Retina (tissue), 1 donor: ENCODE measurements at places on chromosomes 2 and 18.

DNA sequence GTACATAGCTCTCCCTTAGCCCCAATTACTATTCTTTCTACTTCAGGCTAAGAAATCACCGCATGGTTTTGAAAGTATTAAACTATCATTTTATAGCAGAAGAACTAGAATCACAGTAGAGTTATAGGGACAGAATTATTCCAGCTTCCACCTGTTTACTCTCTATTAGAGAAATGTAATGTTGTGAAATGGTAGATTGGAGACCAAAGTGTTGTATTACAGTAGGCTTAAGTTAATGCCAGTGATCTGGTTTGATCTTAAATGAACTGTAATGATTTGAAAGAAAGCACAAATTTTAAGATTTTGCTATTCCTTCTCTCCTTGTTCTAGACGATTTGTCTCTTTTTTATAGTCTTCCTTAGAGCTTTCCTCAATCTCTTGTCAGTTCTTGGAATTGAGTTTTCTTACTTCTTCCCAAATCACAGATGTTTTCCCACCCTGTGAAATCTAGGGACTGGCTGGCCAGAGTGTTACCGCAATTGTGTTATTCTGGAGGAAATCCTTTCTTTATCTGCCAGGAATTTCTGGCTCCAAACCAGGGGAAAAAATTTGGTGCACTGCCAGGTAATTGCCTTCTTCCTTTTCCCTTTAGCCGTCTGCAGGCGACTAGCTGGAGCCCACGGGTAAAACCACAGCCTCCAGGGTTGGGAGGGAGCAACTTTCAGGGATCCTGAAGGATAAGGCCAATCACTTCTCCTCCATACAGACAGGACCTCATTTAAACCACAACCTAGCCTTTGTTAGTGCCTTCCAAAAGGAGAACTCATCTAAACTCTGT, 51.7 kb downstream of the NOP58 start:
- no peak for DNase-seq

DNA sequence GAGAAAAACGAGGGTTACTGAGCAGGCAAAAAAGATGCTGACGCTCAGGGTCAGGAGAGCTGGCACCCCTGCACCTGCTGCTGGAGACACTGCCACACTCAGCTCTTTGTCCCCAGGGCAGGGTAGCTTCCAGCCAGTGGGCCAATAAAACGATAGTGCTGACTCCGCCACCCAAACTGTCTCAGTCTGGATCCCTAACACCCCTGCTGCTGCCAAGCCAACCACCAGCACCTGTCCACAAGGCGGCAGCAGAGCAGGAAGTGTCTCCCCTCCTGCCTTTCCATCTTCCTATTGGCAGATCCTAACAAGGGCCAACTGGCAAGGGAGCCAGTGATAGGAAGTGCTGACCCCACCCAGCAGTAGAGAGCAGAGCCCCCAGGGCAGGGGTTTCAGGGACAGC, 531.5 kb upstream of the SALL3 start:
- no peak for DNase-seq

- DNase-seq = no peak
These were observed 12.9 kb downstream of the RETSAT start for GRCh38 chr2:85341269-85342029.

GRCh38 chr2:129437725-129438124, 541.7 kb upstream of the RAB6C start:
- no peak for DNase-seq

DNA sequence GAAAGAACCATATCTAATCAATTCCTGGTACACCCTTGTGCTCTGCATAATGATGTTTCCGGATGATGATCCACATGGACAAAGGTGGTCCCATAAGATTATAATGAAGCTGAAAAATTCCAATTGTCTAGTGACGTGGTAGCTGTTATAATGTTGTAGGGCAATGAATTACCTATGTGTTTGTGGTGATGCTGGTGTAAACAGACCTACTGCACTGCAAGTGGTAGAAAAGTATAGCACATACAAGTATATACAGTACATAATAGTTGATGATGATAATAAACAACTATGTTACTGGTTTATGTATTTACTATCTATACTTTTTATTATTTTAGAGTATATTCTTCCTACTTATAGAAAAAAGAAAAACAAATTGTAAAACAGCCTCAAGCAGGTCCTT, 8.4 kb downstream of the DGKD start:
- no peak for DNase-seq

GRCh38 chr2:99880964-99881294, 261.5 kb downstream of the AFF3 start:
- no peak for DNase-seq

- DNase-seq = no peak
These were observed 38.2 kb upstream of the CNGA3 start for GRCh38 chr2:98308068-98308467.
